Stimulated activated CD4-positive, alpha-beta T cell treated with anti-CD3 and anti-CD28 coated beads, Interleukin-2, amount 100 ng/mL, for 48 hours (primary cell): ENCODE measurements at places on chromosomes 7 and 10.

DNA sequence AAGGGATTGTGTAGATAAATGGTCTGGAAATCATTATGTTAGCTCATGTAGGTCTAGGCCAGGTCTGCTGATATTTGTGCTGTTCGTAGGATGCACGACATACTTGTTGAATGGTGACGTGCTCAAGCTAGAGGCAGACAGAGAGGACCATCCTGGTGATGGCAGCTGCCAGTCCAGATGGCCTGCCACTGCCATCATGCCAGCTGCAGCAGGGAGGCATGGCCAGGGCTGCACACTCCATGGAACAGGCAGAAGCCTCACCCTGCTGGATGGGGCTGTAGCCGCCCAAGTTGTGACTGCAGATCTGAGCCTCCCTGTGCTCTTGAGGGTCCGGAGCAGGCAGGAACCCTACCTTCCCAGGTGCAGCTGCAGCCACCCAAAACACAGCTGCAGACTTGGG, 80.3 kb downstream of the SPDYE5 start:
- no peak for DNase-seq

DNA sequence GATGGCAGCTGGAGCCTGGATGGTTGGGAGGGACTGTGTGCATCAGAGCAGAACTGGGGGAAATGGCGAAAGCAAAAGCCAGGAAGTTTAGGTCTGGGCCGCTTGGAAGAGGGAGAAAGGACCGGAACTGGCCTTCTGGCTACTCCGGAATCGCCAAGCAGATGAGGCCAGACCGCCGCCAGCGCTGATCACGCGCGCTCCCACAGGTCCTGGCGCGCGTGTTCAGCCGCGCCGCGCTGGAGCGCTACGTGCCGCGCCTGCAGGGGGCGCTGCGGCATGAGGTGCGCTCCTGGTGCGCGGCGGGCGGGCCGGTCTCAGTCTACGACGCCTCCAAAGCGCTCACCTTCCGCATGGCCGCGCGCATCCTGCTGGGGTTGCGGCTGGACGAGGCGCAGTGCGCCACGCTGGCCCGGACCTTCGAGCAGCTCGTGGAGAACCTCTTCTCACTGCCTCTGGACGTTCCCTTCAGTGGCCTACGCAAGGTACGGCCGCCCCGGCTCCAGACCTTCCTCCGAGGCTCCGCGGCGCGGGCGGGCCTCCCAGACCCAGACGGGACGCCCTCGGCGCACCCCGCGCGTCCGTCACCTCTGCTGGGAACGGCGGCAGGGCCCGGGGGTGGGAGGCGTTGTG, 2.0 kb downstream of the CYP26C1 start:
- peak; percentile 65 for DNase-seq

- no peak for DNase-seq
Observed at GRCh38 chr7:55574051-55574717, 1.9 kb upstream of the VOPP1 start.

- DNase-seq, result no peak
Observed at GRCh38 chr10:114801411-114801813, 20.2 kb upstream of the FHIP2A start.

GRCh38 chr7:2641406-2642393, 9.9 kb downstream of the TTYH3 start:
- no peak for DNase-seq

DNA sequence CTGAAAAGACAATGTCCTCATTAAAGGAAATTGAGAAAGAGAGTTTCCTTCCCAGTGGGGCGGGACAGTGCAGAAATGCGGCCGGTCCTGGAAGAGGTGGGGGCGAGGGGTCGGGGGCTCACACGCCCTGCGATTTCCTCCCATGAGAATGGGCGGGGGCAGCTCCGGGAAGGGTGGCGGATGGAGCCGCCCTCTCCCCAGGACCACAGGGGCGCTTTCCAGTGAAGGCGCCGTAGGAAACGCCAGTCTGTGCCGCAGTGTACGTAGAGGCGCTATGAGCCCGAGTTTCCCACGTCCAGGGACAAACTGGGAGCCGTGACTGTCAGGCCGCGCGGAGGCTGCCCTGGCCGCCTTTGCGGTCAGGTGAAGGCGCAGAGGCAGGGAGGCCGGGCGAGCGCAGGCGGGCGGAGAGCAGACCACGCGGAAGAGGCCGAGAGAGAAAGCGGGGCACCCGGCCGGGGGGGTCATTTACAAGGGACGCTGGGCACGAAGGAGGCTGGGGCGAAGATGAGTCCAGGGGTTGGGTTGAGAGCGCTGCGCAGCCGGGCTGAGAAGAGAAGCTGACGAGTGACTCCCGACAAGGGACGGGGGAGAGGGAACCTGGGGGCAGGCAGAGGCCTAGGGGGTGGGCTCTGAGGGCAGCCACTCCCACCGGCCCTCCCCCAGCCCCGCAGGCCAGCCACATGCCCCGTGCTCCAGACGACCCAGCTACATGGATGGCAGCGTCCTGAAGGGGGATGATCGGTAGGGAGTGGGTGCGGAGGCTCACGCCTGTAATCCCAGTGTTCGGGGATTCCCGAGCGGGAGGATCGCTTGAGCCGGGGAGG, 45.0 kb downstream of the ALOX5 start:
- DNase-seq, result no peak

- no peak for DNase-seq
Observed at GRCh38 chr7:50564640-50565558, at the start of gene DDC. Gene DDC, minus strand, starts transcription at chr7:50565405. Its CDS starts 21,320 bp downstream, at chr7:50544085.

DNA sequence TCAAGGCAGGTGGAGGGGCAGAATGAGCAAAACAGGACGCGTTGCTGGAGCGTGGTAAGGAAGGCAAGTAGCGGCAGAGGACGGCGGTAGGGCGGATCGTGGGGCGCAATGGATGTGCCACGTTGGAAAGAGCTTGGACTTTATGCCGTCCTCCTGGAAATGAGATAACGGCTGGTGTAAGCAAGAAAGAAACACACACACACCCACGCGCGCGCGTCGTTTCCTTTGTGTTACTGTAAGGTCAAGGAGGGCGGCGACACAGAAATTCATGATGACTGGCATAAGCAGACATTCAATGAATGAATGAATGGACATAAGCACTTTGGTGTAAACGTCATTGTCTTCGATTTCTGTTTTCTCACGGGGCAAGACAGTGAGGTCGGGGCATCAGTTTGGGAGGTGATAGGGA, 683 bp upstream of the ENTPD7 start:
- DNase-seq, result peak; percentile 58
